ENCODE measurements at places on chromosomes 1 and 21.

- no peak for DNase-seq
These were observed 13.8 kb upstream of the ABCB10 start for GRCh38 chr1:229572286-229572685.

DNA sequence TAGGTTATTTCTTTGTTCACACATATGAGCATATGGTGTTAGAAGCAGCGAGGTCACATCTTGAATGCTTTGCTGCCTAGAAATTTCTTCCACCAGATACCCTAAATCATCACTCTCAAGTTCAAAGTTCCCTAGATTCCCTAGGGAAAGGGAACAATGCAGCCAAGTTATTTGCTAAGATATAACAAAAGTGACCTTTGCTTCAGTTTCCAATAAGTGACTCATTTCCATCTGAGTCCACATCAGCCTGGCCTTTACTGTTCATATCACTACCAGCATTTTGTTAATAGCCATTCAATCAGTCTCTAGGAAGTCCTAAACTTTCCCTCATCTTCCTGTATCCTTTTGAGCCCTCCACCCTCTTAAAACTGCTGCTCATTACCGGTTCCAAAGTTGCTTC is 1502.5 kb downstream of the KCNT2 start:
- no peak for DNase-seq

GRCh38 chr1:225875044-225875815 is 7.0 kb downstream of the TMEM63A start:
- DNase-seq = peak; percentile 31

DNA sequence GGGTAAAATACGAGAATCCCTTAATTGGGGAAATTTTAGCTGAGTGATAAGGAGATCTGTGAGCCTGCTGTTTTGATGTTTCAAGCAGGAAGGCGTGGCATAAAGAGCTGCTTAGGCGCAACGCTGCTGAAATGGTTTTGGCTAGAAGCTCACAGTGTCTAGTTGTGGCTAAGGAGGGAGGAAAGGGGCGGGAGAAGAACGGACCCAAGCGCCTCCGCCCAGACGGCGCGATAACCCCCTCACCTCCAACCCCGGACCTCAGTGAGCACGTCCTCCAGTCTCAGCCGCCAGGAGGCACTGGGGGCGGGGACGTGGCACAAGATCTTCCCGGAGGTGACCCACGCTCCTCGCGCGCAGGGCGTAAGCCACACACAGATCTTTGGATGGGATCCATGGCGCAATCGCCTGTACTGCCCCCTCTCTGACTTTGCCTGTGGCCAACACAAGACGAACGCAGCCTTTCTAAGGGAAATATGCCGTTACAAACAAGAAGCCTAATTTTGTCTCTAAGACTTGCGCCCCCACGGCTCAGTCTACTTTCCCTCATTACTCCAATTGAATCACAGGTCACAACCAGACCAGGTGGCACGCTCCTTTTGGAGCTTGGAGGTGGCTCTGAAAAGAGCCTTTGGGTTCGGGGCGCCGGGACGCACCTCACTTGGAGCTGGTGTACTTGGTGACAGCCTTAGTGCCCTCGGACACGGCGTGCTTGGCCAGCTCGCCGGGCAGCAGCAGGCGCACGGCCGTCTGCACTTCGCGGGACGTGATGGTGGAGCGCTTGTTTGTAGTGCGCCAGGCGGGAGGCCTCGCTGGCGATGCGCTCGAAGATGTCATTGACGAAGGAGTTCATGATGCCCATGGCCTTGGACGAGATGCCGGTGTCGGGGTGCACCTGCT is 23.4 kb upstream of the RNF187 start:
- DNase-seq = no peak

DNA sequence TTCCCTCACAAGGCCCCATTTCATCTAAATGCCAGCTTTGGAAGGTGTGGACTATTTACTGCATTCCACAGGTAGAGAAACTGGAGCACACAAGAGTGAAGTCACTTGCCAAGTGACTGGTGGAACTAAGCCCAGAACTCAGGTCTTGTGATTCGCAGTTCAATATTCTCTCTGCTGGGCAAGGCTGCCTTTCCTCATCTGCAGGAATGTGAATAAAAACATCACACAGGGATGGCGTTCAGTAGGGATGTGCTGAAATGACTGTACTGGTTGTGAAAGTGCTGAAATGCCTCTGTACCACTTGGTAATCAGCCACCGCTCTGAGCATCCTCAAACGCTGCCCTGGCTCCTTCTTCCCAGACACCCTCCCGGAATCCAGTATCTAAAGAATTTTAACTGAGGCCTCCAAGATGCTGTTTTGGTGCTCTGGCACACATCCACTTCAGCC is 145.6 kb downstream of the HIVEP3 start:
- no peak for DNase-seq

DNA sequence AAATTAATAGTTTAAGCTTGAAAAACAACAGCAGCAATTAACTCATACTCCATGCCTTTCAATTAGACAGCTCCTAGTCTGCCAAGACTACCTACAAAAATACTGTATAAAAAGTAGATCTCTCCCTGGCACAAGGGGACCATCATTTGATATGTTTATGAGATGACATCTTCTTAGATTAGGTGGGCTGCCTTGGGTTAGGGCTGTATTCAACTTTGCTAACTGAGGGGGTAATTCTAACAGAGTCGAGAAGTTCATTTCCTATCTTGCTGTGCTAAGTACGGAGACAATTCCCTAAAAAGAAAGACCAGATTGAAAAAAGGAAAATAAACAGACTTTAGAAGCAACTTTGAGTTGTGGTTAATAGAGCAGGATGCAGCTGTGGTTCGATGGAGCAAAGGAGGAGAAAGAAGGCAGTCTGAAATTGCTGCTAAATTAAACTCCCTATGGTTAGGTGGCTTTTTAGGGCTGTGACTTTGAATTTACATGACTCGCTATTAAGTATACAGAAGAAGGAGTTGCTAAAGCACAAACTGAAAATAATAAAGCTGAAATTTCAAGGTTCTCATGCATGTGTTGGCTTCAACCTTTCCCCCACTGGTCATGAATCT is 75.4 kb downstream of the CDC7 start:
- DNase-seq = no peak

DNA sequence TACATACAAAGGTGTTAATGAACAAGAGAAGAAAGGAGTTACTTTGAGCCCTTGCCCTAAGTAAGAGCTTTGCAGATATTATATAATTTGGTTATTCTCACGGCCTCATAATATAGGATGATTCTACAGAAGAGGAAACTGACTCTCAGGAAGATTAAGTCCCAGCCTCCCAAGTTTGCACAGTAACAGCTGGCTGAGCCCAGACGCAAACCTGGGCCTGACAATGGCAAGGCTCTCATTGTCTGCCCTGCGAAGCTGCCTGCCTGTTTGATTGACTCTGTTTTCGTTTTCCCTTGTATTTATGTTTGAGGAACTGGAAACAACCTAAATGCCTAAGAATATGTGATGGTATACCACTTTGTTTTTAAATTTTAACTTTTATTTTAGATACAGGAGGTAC is 76.2 kb upstream of the PGBD5 start:
- DNase-seq = no peak

DNA sequence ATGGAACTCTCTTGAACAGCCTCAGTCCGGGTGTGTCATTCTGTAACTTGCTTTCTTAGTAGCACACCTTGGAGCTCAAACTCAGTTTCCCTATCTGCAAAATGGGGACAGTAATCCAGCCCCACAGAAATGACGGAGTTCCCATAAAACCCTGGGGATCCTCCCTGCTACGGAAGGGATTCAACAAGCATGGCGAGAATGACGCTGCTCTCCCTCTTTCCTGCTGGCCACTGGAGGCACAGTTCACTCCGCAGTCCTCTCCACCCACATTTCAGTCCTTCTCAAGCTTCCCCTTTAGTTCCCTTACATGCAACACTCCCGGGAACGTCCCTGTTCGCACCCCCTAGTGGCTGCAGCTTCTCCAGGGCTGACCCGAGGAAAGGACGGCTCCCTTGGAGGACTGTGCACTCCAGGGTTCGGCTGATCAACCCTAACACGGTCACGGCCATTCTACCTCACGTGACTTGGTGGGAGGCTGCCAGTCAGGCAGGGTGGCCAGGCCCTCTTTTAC is 20.6 kb downstream of the RUNX3 start:
- DNase-seq = peak; percentile 4

DNA sequence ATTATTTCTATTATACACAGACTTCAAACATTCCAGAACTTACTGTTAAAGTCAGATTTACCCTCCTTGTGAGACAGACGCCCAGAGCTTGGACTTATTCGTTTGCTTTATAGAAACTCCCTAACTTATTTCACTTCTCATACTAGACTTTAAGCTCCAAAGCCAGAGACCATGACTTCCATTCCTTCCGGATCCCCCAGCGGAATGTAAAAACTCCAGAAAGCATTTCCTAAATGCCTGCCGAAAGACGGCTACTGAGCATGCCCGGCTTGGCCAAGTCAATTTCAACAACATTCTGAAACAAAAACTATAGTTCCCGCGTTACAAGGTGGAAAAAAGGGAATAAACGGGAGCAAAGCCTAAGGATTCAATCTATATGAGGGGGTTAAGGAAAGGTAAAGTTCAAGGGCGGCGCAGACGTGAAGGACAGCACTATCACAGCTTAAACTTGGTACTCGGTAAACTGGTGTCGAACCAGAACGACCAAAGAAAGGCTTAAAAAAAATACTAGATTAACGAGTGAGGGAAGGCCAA is 1.1 kb downstream of the USP48 start:
- peak; percentile 46 for DNase-seq

DNA sequence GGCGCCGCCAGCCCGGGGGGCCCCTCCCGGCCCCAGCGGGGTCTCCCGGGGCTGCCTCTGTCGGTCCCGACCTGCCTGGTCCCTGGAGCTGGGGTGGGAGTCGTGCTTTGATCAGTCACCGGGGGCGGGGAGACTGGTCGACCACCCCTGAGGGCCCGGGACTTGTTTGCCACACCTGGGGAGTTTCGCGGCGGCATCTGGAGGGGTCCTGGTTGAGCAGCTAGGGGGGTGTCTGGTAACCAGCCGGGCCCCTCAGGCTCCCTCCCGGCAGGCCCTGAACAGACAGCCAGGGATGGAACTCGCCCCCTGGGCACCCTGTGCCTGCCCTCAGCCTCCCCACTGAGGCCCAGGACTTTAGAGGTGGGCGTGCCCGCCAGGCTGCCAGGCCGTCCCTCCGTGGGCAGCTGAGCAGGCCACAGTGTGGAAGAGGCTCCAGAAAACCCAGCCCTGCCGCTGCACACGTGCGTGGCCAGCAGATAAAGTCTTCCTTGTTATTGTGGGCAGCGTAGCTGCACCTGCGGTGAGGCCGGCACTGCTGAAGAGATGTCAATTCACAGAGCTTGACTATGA is 13.3 kb upstream of the SAMD11 start:
- no peak for DNase-seq

- DNase-seq = no peak
These were observed 6.8 kb downstream of the MEGF6 start for GRCh38 chr1:3604468-3604974.

GRCh38 chr1:113784104-113784779 is 25.0 kb upstream of the PHTF1 start:
- DNase-seq = no peak

- DNase-seq = no peak
These were observed 126.8 kb upstream of the ZNF644 start for GRCh38 chr1:91148641-91149069.

DNA sequence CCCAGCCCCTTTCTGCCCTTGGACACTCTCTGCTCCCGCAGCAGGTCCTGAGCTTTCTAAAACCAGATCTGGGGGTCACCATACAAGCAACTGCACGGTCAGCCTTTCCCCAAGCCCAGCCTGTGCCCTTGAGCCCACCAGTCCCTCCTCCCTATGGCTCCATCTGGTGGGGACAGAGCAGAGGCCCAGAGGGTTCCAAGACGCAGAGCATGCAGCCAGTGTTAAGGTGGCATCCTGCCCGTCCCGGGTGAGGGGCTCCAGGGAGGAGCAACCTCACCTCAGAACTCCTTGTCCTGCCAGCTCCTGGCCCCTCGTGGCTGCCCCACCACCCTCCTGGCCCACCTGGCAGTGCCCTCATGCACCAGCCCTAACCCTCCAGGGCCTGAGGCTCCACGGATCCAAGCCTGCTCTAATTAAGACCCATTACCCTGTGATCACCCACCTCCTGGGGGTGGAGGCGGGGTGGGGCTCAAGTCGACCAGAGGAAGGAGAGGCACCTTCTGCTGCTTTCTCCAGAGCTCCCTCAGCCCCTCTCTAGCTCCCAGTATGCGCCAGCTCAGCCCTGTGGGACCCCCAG is 8.5 kb downstream of the CHD5 start:
- DNase-seq = no peak

DNA sequence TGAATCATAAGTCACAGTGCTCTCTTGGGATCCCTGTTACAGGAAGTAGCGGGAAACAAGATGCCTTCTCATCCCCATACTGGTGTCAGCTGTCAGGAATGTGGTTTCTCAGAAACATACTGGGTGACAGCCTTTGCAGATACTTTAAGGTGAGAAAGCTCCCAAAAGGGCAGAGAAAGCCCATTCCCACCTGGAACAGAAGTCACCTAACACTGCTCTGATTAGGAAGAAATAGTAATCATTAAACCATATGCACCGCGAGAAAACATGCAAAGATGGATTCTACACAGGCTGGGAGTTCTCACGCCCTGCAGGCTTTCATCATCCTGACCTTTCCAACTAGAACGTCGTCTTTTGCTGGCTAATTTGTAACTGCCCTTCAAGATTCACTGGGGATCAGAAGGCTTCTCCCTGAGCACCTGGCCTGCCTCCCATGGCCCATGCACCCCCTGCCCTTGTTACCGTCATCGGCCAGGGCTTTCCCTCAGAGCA is 46.2 kb upstream of the SLC44A3 start:
- DNase-seq = peak; percentile 7

- no peak for DNase-seq
These were observed 34.8 kb upstream of the ADARB1 start for GRCh38 chr21:45039317-45040156.

DNA sequence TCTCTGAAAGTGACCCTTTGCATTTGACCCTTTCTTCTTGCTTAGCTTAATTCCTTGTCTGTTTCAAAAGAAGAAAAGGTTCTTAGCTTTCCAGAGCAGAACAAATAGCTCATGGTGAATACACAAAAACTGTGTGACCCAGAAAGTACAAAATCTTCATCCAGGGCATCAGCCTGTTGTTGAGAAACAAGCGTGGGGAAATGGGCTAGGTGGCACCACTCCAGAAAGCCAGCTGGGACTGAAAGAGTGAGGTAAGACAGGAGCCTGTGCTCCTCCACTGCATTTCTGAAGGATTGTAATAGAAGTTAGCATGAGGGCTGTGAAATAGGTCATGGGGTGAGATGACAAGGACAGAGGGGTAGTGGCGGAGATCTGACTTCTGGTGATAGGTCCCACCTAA is 45.8 kb downstream of the CYP2J2 start:
- DNase-seq = no peak

DNA sequence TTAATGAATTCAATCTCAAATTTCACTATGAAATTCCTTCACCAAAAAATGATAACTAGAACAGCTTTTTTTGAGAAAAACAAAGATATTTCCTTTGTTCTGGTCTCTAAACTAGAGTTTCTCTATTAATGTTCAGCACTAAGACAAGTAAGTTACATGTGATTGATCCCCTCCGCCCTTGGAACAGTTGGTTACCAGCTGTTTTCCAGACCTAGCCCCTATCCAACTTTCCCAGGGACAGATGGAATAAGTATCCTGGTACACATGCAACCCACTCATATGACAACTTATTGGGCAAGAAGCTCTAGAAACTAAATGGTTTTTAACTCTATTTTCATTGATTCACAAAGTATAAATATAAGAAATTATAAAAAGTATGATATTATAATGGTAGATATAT is 140.4 kb downstream of the COP1 start:
- no peak for DNase-seq

GRCh38 chr1:147080006-147080661 is 92.1 kb downstream of the PRKAB2 start:
- DNase-seq = no peak

Data from Caki2 (cell line).